ENCODE measurements at places on chromosomes 1 and 21.

DNA sequence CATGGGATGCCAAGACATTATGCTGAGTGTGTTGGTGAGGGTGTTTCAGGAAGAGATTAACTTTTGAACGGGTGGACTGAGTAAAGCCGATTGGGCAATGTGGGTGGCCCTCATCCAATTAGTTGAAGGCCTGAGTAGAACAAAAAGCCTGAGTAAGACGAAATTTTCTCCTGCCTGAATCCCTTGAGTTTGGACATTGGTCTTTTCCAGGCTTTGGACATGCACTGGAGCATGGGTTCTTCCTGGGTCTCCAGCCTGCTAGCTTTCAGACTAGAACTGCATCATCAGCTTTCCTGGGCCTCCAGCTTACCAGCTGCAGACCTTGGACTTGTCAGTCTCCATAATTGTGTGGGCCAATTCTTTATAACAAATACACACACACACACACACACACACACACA, 63.6 kb downstream of the NIBAN1 start:
- DNase-seq, result no peak

DNA sequence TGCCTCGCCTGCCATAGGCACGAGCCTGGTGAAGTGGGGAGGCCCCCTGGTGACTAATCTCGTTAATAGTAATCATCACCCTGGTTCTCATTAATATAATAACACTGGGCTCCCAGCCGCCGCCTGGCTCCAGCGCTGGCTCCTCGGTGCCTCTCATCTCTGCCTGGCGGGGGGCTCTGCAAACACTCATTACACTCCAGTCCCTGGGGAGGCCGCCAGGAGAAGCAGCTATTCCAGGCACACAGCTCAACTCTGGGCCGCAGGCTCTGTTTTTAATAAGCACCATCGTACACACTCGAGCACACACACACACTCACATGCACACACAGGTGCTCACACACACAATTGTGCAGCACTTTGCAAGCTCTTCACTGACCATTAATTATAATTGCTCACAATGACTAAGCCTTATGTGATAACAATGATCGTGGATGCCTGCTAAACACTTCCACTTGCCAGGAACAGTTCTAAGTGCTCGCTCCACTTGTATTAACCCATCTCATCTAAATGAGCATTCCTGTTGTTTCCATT, 52.2 kb downstream of the SDC3 start:
- no peak for DNase-seq

- no peak for DNase-seq
Measured at GRCh38 chr1:71039661-71040262, 7.9 kb downstream of the PTGER3 start.

GRCh38 chr21:17270229-17270628, 242.6 kb upstream of the CXADR start:
- peak; percentile 52 for DNase-seq

GRCh38 chr1:150764617-150765101, 919 bp downstream of the CTSS start:
- no peak for DNase-seq

DNA sequence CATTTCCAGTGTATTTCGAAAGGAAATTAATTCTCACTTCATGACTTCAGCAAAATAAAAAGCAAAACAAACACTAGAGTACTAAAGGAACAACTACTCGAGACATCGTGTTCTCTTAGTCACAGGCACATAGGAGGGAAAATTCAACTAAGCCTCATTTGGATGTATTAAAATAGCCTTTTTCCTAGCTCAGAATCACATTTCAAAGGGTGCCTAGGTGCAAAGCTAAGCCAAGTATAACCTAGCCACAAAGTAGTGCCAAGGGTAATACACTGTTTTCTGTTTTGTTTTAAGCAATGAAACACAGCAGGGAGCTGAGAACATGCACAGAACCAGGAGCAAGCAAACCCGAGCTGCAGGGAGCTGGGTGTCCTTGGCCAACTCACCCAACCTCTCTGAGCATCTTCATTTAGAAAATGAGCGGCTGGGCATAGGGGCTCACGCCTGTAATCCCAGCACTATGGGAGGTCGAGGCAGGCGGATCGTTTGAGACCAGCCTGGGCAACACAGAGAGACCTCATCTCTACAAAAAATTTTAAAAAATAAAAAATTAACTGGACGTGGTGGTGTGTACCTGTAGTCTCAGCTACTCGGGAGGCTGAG, 26.6 kb upstream of the ACBD6 start:
- DNase-seq, result no peak

DNA sequence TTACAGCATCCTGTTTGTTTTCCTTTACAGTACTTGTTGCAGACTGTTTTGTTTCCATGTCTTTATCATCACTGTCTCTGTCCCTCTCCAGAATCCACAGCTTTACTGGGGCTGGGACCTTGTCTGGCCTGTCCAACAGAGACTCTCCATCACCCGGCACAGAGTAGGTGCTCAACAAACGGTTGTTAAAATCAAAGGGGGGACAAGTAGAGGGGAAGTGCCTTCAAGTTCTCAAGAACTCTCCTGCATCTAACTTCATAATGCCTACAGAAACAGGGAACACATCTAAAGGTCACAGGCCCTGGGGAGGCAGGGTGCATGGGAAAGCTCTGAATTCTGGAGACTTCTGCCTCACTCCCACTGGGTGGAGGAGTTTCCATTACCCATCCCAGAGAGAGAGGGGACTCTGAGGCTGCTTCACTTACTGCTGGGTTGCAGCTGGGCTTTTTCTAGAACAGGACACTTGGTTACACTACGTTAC, 2.3 kb upstream of the ECE1 start:
- no peak for DNase-seq

- DNase-seq, result no peak
Measured at GRCh38 chr1:242225767-242226573, 227.1 kb upstream of the MAP1LC3C start.

GRCh38 chr1:117365350-117366176, 1.7 kb upstream of the MAN1A2 start:
- DNase-seq, result no peak

- no peak for DNase-seq
Measured at GRCh38 chr1:95497566-95497965, 263.6 kb downstream of the RWDD3 start.

DNA sequence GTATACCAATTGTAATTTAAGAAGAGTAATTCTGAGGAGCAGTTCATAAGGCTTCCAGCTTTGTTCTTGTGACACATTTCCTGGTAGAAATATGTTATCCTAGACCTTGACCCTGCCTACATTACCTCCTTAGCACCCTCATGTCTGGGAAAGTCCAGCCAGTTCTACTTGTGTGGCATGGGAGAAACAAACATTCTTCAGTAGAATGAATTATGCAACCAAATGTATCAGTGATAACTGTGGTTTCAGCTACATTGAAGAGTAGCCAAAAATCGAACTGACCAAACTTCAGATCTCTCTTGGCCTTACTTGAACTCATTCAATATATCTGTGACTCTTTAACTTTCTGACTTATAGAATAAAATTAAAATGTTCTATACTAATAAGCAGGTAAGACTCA, 308.1 kb upstream of the LYPLAL1 start:
- DNase-seq, result no peak

DNA sequence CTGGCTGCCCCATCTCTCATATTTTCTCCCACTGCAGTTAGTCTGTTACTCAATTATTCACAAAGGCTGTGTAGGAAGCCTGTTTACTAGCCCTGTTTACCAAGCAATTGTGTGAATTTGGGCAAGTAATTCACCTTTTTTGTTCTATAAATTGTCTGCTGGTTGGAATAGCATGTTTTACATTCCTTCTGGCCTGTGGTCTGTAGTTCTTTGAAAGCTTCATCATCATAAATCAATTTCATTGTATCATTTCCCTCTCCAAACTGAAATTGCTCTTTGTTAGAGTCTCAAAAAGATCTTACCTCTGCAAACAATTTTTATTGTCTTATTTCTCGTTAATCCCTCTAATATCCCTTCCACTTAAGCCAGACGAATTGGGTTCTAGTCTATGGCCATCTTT, 1059.5 kb upstream of the ADGRL4 start:
- no peak for DNase-seq

GRCh38 chr1:248906753-248907661, 972 bp downstream of the PGBD2 start:
- DNase-seq, result no peak

GRCh38 chr1:35555212-35555584, 2.0 kb downstream of the KIAA0319L start:
- DNase-seq, result no peak

GRCh38 chr1:155379631-155380090, 59.0 kb downstream of the RUSC1 start:
- DNase-seq, result peak; percentile 37

DNA sequence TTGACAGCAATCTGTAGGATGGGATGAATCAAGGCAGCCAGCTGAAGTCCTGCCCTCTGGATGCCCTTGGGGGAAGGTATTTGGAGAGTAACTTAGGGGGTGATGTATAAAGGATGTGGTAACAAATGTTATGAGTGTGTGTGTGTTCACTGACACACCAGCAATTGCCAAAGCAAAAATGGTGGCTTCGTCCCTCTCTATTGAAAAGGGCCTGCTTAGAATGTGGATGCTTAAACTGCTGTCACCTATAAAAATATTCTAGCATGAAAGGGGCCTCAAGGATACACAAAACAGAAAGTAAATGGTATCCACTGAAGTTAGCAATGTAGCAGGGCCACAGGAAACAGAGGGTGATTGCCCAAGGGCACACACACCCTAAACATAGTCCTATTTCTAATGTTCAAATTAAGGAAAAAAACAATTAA, 15.1 kb upstream of the AIM2 start:
- no peak for DNase-seq

DNA sequence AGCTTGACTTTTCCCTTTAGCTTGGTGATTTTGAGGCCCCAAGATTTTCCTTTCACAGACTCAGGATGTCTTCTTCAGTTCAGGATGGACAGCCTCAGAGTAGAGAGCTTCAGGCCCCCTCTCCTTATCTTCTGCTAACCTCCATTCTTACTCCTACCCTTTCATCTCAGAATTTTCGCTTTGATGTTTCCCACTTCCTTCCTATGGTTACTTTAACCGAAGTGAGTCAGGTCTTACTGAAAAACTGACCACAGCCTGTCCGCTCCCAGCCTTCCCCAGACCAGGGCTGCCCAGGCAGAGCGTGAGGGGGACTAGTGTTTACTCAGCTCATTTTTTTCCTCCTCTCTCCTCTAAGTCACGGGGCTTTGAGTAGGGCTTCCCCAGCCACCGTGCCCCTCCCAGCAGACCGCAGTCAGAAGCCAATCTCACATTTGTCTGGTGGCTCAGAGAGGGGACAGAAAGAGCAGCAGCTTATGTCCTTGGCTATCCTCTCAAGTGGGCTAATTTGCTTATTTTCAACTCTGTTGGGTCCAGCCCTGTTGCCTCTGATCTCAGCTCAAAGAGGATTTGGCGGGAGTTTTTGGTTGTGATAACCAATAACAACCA, 4.2 kb upstream of the IL19 start:
- DNase-seq, result peak; percentile 83

GRCh38 chr1:228744918-228745317, 9.6 kb downstream of the RHOU start:
- DNase-seq, result no peak

DNA sequence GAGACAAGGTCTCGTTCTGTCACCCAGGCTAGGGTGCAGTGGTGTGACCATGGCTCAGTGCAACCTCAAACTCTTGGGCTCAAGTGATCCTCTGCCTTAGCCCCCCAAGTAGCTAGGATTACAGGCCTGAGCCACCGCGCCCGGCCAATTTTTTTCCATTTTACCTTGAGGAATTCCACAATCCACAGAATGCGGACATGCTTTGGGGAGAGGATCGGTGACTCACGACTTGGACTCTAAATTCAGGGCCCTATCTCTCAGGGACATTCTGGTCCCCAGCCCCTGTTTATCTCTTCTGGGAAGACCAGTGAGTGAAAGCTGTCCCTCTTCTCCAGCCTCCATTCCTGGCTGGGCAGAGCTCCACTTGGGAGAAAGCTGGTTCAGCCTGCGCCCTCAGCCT, 5.2 kb downstream of the PADI1 start:
- DNase-seq, result no peak

- DNase-seq, result no peak
Measured at GRCh38 chr1:175062339-175062738, 5.3 kb upstream of the TNN start.

GRCh38 chr1:220921498-220921897, 42.3 kb downstream of the HLX start:
- no peak for DNase-seq

GRCh38 chr1:40745176-40745575, 38.4 kb upstream of the KCNQ4 start:
- no peak for DNase-seq

- DNase-seq, result no peak
Measured at GRCh38 chr1:108850929-108851328, 6.0 kb downstream of the AKNAD1 start.

DNA sequence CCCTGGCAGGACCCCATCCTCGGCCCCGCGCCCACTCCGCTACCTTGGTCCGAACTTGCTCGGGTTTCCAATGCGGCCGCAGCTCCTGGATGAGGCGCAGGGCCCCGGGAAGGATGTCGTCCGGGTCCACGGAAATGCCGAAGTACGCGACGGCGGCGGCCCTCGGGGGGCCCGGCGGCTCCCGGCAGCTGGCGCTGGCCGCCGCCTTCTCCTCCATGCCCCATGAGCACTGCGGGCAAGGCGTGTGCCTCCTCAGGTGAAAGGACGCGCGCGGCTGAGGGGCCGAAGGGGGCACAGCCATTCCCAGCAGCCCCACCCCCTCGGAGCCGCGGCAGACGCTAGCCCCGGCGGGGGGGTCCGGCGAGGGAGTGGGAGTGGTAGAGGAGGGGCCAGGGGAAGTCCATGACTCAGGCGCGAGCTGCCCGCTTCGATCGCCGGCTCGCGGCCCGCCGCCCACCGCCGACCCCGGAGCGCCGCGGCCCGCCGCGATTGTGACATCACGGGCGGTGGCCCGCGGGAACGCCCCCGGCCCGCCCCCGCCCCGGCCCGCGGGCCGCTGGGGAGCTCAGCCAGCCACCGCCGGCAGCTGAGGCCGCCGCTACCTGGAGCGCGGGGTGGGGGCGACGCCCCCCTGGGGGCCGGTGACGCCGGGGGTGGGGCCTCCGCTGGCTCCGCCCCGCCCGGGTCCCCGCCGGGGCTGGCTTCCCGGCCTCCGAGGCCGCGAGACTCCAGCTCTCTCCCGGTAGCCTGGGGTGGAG, at the start of gene ETNK2:
Gene ETNK2, minus strand, starts transcription at position 493 of the 758 bp plus-strand sequence. Its CDS starts 192 bp downstream, at position 301.
- peak; percentile 28 for DNase-seq

DNA sequence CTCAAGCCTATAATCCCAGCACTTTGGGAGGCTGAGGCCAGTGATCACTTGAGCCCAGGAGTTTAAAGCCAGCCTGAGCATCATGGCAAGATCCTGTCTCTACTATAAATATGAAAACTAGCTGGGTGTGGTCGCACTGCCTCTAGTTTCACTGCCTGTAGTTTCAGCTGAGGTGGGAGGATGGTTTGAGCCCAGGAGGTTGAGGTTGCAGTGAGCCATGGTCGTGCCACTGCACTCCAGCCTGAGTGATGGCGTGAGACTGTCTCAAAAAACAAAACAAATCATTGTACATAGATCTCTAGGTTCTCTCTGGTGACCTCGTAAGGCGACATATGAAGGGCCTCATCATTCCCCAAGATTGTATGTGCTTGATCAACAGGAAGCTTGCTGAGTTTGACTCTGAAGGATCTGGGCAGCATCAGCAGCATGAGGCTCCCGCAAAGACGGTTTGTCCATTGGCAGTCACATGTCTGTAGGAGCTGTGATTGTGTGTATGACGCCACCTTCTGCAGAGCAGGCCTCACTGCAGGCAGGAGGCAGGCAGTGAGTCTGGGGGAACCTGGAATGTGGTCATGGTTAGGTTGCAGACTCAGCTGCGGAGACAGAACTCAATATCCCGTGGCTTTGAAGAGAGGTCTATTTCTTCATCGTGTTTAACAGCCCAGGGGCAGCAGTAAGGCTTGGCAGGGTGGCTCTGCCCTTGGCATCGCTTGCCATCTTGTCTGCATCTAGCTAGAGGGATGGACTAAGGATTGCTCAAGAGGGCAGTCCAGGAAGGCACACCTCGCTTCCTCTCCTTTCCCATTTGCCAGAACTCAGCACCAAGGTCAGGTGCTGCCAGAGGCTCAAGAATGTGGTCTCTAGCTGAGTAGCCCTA, 14.0 kb downstream of the ATP5PO start:
- peak; percentile 47 for DNase-seq

All from MM.1S (cell line).